GM23248 (cell line): ENCODE measurements at places on chromosomes 7 and 10. TPM values are rescaled to one million over a fixed set of nuclear protein-coding genes. Genes with fewer than 3 reads are reported as not detected.

GRCh38 chr10:69949770-69950169 is 102.9 kb upstream of the MACROH2A2 start:
- no peaks in the 10 kb centered on the region for H3K27me3 ChIP-seq
- H3K27ac ChIP-seq = no peak overlapping the region
- H3K36me3 ChIP-seq = no peaks in the 10 kb centered on the region
- no peaks in the 10 kb centered on the region for H3K4me1 ChIP-seq

GRCh38 chr10:69073736-69074364 is 14.1 kb upstream of the SRGN start:
- H3K4me1 ChIP-seq = no peaks in the 10 kb centered on the region
- H3K27ac ChIP-seq = no peak overlapping the region
- no peaks in the 10 kb centered on the region for H3K27me3 ChIP-seq
- no peak for DNase-seq
- no peak overlapping the region for H3K4me3 ChIP-seq

- H3K27me3 ChIP-seq = no peaks in the 10 kb centered on the region
- peaks cover 57% of the 10 kb centered on the region for H3K36me3 ChIP-seq
- H3K4me3 ChIP-seq = no peak overlapping the region
Observed at GRCh38 chr10:5918763-5919162, 28.7 kb downstream of the FBH1 start.

DNA sequence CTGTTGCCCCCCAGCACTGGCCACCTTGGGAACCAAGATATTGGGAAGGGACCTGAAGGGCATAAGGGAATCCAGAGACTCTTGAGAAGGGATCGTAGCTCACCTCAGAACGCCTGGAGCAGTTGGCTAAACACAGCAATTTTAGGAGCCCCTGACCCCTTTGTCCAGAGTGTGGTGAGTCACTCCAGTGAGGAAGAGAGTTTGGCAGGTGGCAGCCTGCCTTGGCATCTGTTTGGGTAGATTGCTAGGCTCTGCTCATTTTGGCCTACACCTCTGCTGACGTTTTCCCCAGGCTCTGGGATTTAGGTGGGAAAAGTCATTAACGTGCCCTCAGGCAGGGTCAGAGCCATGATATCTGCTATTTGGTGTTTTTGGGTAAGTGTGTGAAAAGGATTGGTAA is 100.6 kb downstream of the GRB10 start:
- H3K4me1 ChIP-seq = no peaks in the 10 kb centered on the region
- no peaks in the 10 kb centered on the region for H3K36me3 ChIP-seq
- no peaks in the 10 kb centered on the region for H3K27me3 ChIP-seq
- H3K4me3 ChIP-seq = no peak overlapping the region

DNA sequence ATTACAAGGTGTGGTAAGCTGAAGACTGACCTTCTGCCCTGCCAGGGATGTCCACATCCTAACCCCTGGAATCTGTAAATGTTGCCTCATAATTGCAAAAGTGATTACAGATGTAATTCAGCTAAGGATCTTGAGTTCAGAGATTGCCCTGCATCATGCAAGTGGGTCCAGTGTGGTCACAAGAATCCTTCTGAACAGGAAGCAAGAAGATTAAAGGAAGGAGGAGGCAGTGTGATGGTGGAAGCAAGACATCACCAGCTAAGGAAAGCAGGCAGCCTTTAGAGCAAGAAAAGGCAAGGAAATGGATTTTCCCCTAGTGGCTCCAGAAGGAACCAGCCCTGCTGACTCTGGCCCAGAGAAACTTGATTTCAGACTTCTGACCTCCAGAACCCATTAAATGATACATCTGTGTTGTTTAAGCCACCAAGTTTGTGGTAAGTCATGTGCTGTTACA is 78.1 kb downstream of the USP6NL start:
- no peak overlapping the region for H3K4me3 ChIP-seq
- H3K36me3 ChIP-seq = no peaks in the 10 kb centered on the region
- no peaks in the 10 kb centered on the region for H3K27me3 ChIP-seq
- no peaks in the 10 kb centered on the region for H3K4me1 ChIP-seq

GRCh38 chr10:113876461-113876860 is 22.0 kb downstream of the NHLRC2 start:
- no peak overlapping the region for H3K27ac ChIP-seq
- H3K4me3 ChIP-seq = no peak overlapping the region
- 0 out of 2 replicates have a peak, but pooled peaks cover 6% of the 10 kb centered on the region for H3K36me3 ChIP-seq
- H3K4me1 ChIP-seq = no peaks in the 10 kb centered on the region
- H3K27me3 ChIP-seq = no peaks in the 10 kb centered on the region

DNA sequence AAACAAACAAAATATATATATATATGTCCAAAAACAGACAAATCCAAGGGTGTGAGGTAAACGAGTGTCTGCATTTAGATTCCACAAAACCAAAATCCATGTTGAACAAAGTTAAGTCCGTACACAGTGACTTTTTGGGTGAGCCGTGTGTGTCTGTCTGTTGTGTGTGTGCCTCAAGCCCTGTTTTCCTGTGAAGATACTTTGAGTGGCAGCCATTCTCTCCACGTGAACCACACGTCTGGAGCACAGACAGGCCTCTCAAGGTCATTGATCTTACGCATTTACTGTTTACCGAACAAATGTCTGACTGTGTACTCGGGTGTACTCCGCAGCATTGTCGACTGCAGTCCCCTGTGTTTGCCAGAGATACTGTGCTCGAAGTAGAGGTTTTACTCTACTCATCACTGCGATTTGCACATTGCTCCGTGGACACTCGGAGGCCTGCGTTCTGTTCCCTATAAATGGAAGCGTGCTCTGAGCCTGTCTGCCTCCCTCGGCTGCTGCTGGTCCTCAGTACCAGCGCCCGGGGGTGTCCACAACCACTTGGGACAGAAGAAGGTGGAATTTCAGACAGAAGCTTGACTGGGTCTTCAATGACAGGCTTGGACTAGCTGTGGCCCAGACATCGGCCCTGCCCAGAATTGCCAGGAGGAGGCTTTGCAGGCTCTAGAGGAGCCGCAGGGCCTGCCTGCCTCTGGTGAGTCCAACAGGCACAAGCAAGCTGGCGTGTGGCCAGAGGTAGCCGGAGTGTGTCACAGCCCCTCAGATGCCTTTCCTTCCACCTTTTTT is 22.1 kb downstream of the CYP17A1 start:
- DNase-seq = peak; percentile 68
- peaks cover 15% of the 10 kb centered on the region for H3K4me1 ChIP-seq
- no peaks in the 10 kb centered on the region for H3K27me3 ChIP-seq
- peak overlapping the region; percentile 90 for H3K27ac ChIP-seq
- peaks cover 33% of the 10 kb centered on the region; the same call in 1 of the 2 replicates for H3K36me3 ChIP-seq

- H3K4me1 ChIP-seq = peaks cover 17% of the 10 kb centered on the region
- peak; percentile 97 for DNase-seq
- H3K27me3 ChIP-seq = no peaks in the 10 kb centered on the region
- no peaks in the 10 kb centered on the region for H3K36me3 ChIP-seq
- H3K27ac ChIP-seq = peak overlapping the region; percentile 53
Observed at GRCh38 chr10:33421789-33422462, 87.5 kb upstream of the NRP1 start.

GRCh38 chr7:47827871-47828270 is 120.4 kb downstream of the PKD1L1 start:
- no peaks in the 10 kb centered on the region for H3K36me3 ChIP-seq
- no peak overlapping the region for H3K4me3 ChIP-seq
- DNase-seq = no peak
- H3K27ac ChIP-seq = no peak overlapping the region

GRCh38 chr7:101299511-101300464 is 21.8 kb downstream of the IFT22 start:
- no peaks in the 10 kb centered on the region for H3K4me1 ChIP-seq
- no peak for DNase-seq
- no peak overlapping the region for H3K4me3 ChIP-seq

GRCh38 chr10:131808370-131808930 is 92.4 kb upstream of the PPP2R2D start:
- no peaks in the 10 kb centered on the region for H3K27me3 ChIP-seq
- H3K36me3 ChIP-seq = no peaks in the 10 kb centered on the region
- H3K4me3 ChIP-seq = no peak overlapping the region
- no peaks in the 10 kb centered on the region for H3K4me1 ChIP-seq
- no peak for DNase-seq
- H3K27ac ChIP-seq = no peak overlapping the region

DNA sequence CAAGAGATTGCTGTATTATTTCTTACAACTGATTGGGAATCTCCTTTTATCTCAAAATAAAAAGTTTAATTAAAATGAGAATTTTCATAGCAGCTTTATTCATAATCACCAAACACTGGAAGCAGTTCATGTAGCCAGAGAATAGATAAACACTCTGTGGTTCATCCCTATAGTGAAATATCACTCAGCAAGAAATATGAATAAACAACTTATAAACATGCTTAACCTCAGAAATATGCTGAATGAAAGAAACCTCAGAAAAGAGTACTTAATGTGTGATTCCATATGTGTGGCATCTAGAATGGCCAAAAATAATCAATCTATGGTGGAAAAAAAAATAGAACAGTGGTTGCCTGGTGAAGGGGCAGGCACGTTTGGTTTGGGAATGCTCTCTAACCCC is 33.3 kb downstream of the MYO1G start:
- peaks cover 12% of the 10 kb centered on the region; the same call in 1 of the 2 replicates for H3K27me3 ChIP-seq
- H3K27ac ChIP-seq = no peak overlapping the region
- no peak for DNase-seq
- H3K36me3 ChIP-seq = no peaks in the 10 kb centered on the region
- no peak overlapping the region for H3K4me3 ChIP-seq

DNA sequence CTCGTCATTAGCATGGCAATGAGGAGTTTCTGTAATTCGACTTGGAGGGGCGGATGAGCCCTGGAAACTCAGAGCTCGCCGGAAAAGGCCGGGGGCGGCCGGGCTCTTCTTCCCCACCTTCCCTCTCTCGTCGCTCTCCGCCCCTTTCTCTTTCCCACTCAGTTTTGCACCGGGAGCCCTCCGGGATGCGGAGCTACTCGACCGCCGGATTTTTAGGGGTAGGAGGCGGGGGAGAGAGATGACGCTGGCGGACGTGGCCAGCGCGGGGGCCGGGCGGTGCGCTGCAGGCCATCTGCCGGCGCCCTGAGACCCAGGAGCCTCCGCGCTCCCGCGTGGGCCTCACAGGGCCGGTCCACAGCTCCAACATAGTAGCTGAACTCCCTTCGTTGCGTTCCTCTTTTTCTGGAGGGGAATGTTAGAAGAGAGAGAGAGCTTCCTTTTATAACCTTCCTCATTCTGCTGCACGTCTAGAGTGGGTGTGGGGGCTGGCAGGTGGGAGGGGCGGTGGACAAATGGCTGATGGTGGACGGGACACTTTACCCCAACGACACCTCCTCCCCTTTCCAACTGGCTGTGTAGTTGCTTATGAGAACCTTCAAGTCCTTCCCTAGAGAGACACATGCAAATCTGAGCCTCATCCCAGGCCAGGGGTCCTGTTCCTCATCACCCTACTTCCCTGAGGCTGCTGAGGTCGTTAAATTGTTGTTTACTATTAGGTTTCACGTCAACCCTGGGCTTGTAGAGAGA is 1.1 kb upstream of the HOXA1 start:
- H3K27ac ChIP-seq = peak overlapping the region; percentile 90
- peak overlapping the region; percentile 80 for H3K4me3 ChIP-seq
- H3K27me3 ChIP-seq = no peaks in the 10 kb centered on the region
- peak; percentile 80 for DNase-seq
- peaks cover 18% of the 10 kb centered on the region for H3K36me3 ChIP-seq

DNA sequence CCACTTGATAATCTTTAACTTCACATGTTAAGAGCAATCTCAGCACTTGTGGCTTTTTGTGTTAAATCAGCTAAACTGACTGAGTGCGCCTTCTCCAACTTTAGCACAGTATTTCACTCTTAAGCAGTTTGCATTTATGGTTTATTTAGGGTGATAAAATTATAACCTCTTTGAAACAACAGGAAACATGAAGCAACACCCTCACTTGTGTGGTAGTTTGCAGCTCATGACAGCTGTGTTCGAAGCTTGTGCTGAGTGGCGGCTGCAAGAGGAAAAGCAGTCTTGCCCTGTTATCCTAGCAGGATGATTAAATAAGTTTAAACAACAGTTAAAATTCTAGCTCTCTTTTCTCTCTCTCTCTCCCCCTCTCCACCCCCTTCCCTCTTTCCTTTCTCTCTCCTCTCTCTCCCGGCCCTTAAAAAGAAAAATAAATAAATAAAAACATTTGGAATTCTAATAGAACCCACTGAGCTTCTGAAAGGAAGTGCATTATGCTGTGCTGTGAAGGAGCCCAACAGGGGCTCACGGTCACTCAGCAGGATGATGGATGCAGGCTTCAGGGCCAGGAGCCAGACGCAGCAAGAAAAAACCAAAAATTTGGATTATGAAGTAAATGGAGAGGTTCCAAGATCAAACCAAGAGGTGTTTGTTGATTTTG is 25.2 kb downstream of the OGDH start:
- peaks cover 27% of the 10 kb centered on the region for H3K4me1 ChIP-seq
- no peak for DNase-seq
- no peak overlapping the region for H3K4me3 ChIP-seq
- H3K36me3 ChIP-seq = no peaks in the 10 kb centered on the region; the same call in 1 of the 2 replicates

GRCh38 chr7:100855515-100855914 is 3.0 kb downstream of the SLC12A9 start:
- no peak overlapping the region for H3K4me3 ChIP-seq
- H3K27ac ChIP-seq = no peak overlapping the region

DNA sequence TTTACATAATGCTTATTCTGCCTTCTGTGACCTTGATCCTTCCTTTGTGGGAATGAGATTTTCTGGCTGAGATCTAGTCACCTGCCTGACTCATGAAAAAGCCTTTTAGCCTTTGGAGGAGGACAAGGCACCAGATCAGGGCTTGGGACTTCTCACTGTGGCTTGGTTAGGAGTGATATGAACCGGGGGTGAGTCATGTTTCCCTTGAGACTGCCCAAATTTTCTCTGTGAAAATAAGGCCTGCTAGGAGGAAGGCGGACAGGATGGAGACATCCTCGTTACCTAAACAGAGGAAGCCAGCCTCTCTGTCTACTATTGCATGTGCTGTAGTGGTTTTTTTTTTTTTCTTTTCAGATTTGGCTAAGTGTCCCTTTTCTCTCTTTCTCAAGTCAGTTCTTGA is 57.8 kb downstream of the EVX1 start:
- H3K27me3 ChIP-seq = no peaks in the 10 kb centered on the region; the same call in 1 of the 2 replicates
- H3K4me3 ChIP-seq = no peak overlapping the region
- no peaks in the 10 kb centered on the region for H3K36me3 ChIP-seq

- H3K27ac ChIP-seq = no peak overlapping the region
- no peaks in the 10 kb centered on the region for H3K27me3 ChIP-seq
- H3K4me1 ChIP-seq = peaks cover 27% of the 10 kb centered on the region
- DNase-seq = no peak
- no peak overlapping the region for H3K4me3 ChIP-seq
Observed at GRCh38 chr7:21947056-21947455, 1.4 kb upstream of the CDCA7L start.

- no peak overlapping the region for H3K4me3 ChIP-seq
- no peaks in the 10 kb centered on the region for H3K27me3 ChIP-seq
- H3K27ac ChIP-seq = peak overlapping the region; percentile 66
- H3K4me1 ChIP-seq = peaks cover 11% of the 10 kb centered on the region
- H3K36me3 ChIP-seq = peaks cover 11% of the 10 kb centered on the region; the same call in 1 of the 2 replicates
Observed at GRCh38 chr7:66634816-66635215, 6.1 kb downstream of the KCTD7 start.

Gene FLNC
- polyA plus RNA-seq = 74.0 and 75.1 TPM in 2 replicates

Gene ZC3HAV1L
- 8.8 and 9.8 TPM in 2 replicates for polyA plus RNA-seq

Gene RGR
- polyA plus RNA-seq = not detected in 2 replicates

Gene MMP21
- not detected in 2 replicates for polyA plus RNA-seq

Gene AASS
- polyA plus RNA-seq = 3.6 and 5.8 TPM in 2 replicates

Gene AGMO
- not detected in 2 replicates for polyA plus RNA-seq

Gene SLC13A1
- not detected in 2 replicates for polyA plus RNA-seq

Gene PDE1C
- polyA plus RNA-seq = 20.1 and 23.5 TPM in 2 replicates

Gene NPY
- not detected in 2 replicates for polyA plus RNA-seq
